ENCODE measurements at places on chromosomes 7 and 10.

DNA sequence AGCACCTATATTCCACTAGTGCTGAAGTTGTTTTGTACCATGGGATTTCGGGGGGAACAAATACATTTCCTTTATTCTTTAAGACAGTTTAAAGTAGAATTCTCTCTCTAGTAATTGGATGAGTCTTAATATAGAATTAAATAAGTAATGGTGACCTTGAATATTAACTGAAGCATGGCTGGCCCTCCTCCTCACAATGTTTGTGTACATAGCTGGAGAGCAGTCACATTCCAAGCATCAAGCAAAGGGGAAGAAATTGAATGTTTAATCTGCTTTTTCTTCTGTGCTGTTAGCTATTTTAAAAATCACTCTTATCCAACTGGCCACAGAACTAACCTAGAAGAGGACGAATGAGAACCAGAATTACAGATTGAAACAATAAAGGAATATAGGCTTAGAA is 906.9 kb downstream of the CCSER2 start:
- DNase-seq: no peak

DNA sequence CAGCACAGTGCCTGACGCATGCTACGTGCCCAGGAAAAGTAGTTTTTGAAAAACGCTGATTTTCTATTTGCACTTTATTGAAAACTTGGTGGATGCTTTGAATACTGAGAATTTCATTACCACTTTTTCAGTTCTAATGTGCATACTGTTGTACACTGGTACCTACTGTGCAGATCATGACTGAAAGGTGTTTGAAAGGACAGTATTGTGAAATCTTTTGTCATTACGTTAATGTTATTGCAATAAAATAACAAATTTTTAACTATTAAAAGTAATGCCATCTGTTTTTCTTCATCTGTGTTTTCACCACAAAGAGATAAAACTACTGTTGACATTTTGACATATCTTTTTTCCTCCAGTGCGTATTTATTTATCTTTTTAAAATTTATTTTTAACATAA is 42.1 kb downstream of the CNNM2 start:
- DNase-seq: no peak

GRCh38 chr10:129134371-129134770 is 332.7 kb upstream of the MGMT start:
- no peak for DNase-seq

DNA sequence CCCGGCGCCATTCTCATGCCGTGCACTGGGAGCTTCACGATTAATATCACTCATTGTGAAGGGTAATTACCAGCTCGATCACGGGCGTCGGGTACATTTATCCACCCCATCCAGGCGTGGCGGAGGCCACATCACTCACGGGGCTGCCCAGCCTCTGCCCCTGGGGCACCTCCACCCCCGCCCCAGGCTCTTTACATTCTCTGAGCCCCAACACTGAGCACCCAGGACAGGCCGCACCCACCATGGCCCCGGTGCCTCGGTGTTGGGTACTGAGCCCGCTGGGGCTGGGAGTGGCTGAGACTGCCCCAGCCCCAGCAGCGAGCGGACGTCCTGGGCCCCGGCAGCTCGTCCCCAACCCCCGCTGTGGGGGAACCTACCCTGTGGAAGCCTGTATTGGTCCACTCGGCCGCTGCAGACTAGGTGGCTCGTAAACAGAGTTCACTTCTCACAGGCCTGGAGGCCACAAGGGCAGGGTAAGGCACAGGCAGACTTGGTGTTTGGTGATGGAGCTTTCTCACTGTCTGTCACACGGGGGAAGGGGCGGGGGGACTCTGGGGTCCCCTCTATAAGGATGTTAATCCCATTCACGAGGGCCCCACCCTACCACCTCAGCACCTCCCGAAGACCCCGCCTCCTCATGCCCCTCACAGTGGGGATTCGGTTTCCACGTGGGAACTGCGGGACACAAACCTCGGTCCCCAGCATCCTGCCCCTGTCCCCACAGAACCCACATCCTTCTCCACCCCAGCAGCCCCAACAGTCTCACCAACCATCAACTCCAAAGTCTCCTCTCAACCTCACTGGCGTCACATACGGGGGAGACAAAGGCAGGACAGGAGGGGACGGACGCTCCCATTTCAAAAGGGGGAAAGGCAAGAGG is 184.1 kb downstream of the ELFN1 start:
- DNase-seq: no peak

DNA sequence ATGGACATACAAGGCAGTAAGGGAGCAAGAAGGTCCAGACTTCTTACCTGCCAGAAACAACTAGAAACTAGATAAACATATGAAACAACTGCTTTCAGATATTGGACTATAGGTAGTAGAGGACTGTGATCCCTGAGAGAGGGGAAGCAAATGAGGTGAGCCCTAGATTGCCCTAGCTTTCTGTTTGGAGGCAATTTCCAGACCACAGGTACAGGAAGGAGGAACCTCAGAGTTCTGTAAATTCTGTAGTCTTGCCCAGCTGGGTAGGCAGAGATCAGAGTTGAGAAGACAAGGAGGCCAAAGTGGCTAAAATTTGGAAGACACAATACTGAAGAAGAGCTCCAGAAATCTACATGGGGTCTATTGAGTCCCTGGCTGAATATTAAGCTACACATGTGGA is 21.0 kb downstream of the CDK6 start:
- DNase-seq: no peak

- DNase-seq: no peak
Observed at GRCh38 chr7:82152858-82153257, 290.7 kb downstream of the CACNA2D1 start.

DNA sequence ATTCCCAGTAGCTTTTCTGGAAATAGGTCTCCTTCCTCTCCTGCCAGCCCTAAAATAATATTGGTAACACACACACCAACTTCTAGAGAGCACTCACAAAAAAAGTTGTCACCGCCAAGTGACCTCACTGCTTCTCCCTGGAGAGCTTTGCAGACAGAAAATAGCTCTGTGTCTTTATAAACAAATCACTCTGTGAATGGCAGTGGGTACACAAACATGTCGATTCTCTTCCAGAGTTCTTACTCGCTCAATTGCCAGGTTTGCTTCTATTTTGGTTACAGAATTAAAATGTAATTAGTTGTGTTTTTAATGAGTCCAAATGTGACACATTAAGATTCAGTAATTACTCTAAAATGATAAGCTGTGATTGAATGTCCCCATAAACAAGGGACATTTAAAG is 649.2 kb upstream of the C7orf33 start:
- no peak for DNase-seq

- no peak for DNase-seq
Observed at GRCh38 chr10:27692663-27693062, 53.0 kb downstream of the MKX start.

- no peak for DNase-seq
Observed at GRCh38 chr10:49690698-49691356, 11.4 kb downstream of the C10orf53 start.

- DNase-seq: no peak
Observed at GRCh38 chr10:24351961-24352360, 143.0 kb downstream of the KIAA1217 start.

GRCh38 chr10:113576852-113577251 is 24.0 kb downstream of the HABP2 start:
- DNase-seq: no peak

DNA sequence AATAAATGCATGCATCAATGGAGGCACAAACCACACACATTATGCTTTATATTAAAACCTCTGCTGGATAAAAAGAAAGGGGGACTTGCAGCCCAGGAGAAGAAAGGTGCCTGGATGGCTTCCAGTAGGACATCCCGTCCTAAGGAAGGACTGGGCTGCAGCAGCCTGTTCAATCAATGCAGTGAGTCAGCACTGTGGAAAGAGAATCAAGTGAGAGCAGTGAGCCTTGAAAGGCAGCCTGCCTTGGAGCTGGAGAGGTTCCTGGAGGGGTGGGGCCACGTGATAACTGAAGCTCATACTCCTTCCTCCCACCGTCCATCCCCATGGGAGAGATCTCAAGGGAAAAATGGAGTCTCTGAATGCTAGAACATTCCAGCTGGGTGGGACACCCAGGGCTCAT is 501.2 kb downstream of the ADRA2A start:
- no peak for DNase-seq

DNA sequence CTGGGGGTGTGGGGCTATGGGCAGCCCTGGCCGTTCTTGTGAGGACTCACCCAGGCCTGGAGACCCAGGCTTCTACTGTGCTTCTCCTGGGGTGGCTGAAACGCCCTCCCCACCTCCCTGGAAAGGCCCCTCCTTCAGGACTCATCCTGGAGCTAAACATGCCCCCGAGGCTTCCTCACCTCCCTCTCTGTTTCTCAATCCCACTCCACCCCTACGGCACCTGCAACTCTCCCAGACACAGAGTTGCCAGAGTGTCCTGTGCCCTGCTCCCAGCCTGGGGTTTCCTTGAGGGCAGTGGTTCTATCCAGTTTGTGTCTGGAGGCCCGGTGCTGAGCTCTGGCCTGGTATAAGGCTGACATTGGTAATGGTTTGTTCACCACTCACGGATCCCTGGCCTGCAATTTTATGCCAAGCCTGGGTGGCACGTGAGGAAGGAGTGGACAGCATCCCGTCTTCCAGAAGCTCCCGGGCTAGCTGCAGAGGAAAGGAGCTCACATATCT is 68.0 kb downstream of the GRID1 start:
- DNase-seq: no peak

DNA sequence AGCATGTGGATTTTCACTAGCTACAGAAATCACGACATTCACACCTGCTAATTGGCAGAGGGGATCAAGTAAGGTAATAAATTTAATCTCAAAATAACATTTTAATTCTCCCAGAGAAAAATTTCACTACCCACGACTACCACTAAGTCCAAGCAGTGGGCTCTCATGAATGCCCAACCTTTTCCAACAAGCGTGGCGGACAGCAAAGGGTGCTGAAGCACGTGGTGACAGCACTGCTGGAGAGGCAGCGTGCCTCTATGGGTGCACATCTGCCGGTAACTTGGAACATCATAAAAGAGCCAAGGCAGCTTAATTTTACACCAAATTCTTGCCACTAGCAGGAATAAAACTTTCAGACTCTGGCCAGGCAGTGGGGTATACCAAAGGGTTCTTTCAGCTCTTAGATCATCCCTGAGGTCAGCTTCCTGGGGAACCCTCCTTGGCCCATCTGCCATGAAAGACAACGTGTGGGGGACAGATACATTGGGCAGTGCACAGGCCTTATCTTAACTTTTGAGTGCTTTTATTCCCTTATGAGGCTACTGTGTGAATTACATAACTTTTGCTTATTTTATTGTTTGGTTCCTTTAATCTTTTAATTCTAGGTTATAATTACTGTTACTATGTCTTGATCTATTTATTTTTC is 206.7 kb upstream of the KCTD7 start:
- no peak for DNase-seq

GRCh38 chr10:5545778-5546710 is 21.3 kb downstream of the CALML3 start:
- DNase-seq: no peak

GRCh38 chr10:72337039-72337629 is 17.6 kb downstream of the DNAJB12 start:
- no peak for DNase-seq

GRCh38 chr7:42689626-42690025 is 222.2 kb downstream of the C7orf25 start:
- DNase-seq: no peak

DNA sequence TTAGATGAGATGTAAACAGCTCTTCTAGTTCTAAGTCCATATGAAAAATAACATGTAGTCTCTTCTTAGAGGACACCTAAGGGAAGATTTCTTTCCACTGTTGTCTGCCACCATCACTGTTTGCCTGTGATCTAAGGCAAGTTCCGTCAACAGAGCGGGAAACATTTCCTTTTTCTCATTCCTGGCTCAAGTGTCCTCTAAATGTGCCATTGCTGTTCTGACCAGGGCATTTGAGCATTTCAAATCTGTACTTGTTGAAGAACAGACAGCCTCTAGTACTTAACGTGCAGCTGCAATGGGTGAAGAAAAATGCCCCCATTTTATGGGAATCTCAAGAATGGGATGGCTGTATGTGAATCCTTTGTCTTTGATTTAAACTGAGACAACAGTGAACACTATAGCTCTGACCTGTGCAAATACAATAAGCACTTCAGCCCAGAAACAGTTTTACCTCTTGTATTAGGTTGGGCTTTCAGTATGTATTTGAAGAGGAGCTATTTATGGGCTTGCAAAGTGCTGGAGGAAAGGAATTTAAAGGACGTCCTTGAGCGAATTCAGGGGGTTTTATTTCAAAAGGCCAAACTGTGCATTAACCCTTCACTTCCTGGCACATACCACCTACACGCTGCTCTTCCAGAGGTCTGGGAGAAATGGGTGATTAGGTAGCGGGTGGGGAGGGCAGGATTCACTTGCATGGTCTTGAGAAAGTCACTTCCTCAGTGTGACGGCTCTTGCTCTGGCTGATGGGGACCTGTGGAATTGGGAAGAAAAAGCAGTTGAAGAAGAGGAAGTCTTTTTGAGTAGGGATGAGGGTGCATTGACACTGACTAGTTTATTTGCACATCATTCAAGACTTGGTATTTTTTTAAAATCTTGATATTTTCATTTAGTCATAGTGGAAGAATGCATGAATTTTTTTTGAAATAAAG is 66.1 kb downstream of the THNSL1 start:
- no peak for DNase-seq

DNA sequence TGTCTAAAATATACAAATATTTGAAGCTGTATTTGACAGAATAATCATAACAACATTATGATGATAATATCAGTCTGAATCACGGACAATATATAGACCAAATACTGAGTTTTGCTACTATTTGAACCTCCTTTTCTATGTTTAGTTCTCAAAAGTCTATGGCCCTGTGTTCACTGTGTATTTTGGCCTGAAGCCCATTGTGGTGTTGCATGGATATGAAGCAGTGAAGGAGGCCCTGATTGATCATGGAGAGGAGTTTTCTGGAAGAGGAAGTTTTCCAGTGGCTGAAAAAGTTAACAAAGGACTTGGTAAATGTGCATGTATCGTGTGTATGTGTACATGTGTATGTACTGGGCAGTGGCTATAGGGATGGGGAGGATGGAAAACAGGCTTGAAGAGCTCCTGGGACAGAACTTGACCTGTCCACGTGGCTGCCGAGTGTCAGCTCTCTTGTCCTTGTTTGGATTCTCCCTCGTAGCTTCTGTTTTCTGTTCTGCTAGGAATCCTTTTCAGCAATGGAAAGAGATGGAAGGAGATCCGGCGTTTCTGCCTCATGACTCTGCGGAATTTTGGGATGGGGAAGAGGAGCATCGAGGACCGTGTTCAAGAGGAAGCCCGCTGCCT is 4.2 kb downstream of the CYP2C18 start:
- DNase-seq: no peak

DNA sequence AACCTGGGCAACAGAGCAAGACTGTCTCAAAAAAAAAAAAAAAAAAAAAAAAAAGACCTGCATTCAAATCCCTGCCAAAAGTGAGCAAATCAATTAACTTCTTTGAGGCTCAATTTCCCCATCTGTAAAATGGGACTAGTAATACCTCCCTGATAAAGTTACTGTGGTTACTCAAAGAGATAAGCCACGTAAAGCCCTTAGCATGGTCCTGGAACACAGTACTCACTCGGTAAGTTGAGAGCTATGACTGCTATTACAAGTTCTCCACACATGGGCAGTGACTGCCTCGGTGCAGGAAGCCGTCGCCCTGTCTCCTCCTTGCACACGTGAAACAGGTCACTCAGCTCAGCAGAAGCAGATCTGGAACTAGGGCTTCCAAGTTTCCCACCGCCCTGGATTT is 37.9 kb downstream of the DDIT4 start:
- DNase-seq: no peak
